ENCODE measurements at places on chromosomes 7 and 10.
A peak's percentile ranks its signal among the peaks of the same experiment; 100 is the strongest.

DNA sequence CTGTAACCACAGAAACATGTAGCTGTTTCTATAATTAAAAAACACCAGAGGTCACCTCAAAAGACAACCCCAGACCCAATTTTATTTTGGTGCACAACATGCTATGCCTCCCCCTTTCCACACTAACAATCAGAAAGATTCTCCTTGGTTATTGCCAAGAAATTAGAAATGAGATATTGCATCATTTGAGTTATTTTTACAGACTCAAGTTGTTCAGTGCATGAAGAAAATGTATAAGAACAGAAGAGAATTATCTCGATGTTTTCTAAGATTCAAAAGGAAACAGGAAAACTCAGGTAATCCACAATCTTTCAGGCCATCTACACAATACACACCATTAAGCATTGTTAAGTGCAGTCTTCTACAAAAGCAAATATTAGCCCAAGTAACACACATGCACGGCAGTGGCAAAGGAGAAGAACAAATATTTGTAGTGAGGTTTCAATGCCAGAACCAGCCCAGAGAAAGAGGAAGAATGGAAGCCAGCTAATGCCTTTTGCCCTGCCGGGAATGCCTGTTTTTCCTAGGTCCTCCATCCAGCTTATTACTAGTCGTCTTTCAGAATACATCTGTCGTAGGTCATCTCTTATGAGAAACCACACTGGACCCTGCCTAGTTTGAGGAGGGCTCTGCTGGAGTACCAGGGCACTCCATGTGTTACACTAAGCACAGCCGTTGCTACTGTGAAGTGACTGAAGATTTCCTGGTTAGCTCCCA lies 67.6 kb upstream of the C1GALT1 start:
- no peak for DNase-seq

GRCh38 chr10:124239134-124239533 lies 145.7 kb upstream of the CHST15 start:
- DNase-seq = no peak

DNA sequence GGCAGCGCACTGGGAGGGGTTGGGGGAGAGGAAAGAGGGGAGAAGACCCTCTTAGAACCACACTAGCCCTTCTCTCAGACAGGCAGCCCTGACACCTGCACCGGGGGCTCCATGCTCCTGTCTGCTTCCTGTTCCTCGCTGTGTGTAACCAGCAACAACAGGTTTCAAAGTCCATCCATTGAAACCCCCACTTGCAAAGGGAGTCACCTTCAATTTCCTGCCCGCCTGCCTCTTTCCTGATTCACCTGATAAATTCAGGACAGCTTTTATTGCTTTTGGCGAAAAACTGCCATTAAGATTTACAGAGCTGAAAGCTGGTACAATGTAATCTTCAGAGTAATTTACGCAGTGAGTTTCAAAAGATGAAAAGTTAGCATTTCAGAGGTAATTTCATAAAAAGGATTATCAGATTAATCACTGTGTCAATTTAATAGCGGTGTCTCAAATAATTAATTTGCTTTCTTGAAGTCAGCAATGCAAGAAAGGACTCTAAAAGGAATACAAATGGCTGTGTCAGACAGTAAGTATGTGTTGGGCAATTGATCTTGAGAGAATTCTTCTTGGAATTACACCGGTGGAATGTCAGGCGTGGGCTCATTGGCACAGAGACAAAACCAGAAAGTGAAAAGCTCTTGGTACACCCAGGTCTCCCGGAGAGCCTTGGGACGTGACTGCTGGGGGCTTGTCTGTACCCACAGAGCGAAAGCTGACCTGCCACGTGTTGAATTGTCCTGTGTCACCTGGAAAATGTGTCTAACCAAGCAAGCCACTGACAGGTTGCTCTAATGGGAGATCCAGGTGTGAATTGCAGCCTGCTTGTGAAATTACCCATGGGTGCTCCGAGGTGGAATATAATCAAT lies 60.7 kb downstream of the TMEM209 start:
- no peak for DNase-seq

GRCh38 chr10:130018265-130018664 lies 54.2 kb upstream of the EBF3 start:
- DNase-seq = no peak

- no peak for DNase-seq
Measured at GRCh38 chr10:132178672-132179545, 7.8 kb upstream of the DPYSL4 start.

GRCh38 chr7:106057962-106058927 lies 53.9 kb downstream of the SYPL1 start:
- DNase-seq = no peak

DNA sequence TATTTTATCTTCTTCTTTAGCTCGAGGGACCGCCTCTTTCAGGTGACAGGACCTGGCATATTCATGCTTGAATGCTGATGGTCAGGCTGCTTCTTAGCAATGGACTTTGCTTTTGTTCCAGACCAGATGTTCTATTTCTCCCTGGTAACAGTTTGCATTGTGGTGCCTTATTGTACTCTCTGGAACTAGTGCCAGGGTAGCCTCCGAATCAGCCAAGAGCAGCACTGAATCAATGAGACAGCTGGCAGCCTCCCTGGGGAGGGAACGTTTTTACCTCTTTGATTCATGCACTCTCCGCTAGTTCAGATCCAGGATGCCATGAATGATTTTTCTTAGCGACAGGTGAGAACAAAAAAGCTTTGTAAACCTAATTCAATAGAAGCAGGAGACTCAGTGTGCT lies 54.1 kb upstream of the NXPH1 start:
- DNase-seq = no peak

DNA sequence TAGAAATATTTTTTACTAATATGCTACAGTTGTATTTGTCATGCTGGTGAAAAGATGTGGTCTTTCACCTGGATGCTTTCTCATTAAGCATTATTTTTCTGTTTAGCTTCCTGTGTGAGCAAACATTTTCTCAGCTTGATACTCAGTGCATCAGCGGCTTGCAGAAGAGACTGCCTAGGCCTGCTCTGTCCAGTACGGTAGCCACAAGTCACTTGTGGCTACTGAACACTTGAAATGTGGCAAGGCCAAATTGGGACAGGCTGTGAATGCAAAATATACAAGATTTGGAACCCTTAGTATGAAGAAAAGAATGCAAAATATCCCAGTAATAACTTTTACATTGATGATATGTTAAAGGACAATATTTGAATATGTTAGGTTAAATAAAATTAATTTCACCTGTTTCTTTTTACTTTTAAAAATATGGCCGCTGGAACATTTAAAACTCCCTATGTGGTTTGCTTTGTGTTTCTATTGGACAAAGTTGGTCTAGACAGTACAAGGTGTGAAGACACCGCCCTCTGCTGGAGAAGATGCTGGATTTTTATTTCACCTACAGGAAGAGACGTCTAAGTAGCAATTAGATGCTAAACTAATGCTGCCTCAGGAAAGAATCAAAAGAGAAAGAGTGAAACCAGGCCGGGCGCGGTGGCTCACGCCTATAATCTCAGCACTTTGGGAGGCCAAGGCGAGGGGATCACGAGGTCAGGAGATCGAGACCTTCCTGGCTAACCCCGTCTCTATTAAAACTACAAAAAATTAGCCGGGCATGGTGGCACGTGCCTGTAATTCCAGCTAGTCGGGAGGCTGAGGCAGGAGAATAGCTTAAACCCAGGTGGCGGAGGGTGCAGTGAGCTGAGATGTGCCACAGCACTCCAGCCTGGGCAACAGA lies 5.3 kb downstream of the SRGN start:
- peak; percentile 47 for DNase-seq

- no peak for DNase-seq
Measured at GRCh38 chr10:119783665-119784027, 57.8 kb downstream of the INPP5F start.

GRCh38 chr7:153829525-153829924 lies 222.7 kb upstream of the DPP6 start:
- DNase-seq = no peak

- no peak for DNase-seq
Measured at GRCh38 chr7:131007439-131008330, 273.7 kb upstream of the KLF14 start.

- DNase-seq = no peak
Measured at GRCh38 chr7:119688831-119689230, 584.1 kb upstream of the KCND2 start.

GRCh38 chr10:61684894-61685507 lies 22.3 kb downstream of the CABCOCO1 start:
- no peak for DNase-seq

- no peak for DNase-seq
Measured at GRCh38 chr7:158559356-158559755, 28.3 kb downstream of the PTPRN2 start.

- DNase-seq = no peak
Measured at GRCh38 chr10:51894771-51895578, 195.6 kb upstream of the CSTF2T start.

- no peak for DNase-seq
Measured at GRCh38 chr10:1638889-1639419, 98.4 kb downstream of the ADARB2 start.

GRCh38 chr10:82462910-82463551 lies 588.0 kb downstream of the NRG3 start:
- no peak for DNase-seq

DNA sequence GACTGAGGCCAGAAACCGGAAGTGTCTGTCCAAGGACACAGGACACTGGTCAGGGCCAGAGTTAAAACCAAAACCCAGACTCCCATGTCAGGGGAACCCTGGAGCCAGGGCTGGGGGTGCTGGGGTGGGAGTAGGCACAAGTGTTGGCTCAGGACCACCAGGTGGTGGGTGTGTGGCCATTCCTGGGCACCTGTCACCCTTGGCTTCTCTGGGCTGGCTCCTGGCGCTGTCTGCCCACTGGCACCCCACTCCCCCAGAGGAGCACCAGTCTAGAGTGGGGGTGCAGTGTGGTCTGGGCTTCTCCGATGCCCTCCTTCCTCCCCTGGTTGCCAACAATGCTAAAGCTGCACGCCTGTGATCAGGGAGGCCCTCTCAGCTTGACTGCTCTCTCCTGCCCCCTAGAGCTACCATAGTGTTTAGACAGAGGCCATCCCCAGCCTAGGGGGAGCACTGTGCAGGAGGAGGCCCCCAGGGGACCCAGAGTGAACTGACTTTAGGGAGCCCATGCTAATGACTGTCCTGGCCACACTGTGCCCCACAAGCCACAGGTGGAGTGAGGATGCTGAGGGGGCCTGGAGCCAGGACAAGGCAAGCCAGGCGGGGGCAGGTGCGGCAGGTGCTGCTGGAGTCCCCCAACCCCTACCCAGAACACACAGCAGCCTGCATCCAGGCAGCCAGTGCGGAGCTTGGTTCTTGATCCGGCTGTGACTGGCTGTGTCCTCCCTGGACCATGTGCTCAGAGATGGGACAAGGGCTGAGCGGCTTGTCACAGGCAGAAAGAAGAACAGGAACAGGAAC lies 11.0 kb downstream of the RASGEF1A start:
- peak; percentile 71 for DNase-seq

GRCh38 chr7:150400008-150400787 lies 21.1 kb downstream of the ZNF775 start:
- DNase-seq = no peak

All from D721Med (cell line).